M059J (cell line): ENCODE measurements at places on chromosomes 7 and 10. TPM values are rescaled to one million over a fixed set of nuclear protein-coding genes. Genes with fewer than 3 reads are reported as not detected.
A peak's percentile ranks its signal among the peaks of the same experiment; 100 is the strongest.

DNA sequence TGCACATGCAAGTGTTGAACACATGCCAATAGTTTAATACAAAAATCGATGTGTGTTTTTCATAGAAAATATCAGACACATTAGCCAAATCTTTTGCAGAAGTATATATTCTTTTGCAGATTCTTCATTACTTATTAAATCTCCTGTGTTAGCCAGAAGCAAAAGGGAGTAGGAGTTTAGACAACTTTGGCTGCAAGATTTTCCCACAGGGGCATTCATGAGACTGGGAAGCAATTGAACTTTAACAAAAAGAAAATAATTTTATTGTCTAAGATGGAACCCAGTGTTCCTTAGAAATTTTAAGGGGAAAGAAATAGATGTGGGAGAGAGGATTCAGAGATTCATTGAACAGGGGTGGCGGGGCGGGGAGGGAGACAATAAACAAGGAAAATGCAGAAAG is 1336.0 kb downstream of the GATA3 start:
- no peak for DNase-seq

GRCh38 chr7:6536262-6537260 is 14.7 kb downstream of the GRID2IP start:
- peak; percentile 20 for DNase-seq

DNA sequence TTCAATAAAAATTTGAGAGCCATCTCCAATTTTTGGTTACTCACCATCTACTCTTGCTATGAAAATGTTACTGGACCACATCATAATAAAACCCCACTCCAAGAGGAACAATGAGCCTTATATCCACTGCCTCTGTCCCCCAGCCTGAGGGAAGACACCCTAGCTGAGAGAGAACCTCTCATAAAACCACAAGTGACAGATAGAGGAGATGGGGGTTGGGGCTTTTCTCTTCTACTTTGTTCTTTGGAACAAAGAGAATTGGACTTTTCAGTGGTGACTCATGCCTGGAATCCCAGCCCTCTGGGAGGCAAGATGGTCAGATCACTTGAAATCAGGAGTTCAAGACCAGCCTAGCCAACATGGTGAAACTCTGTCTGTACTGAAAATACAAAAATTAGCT is 27.6 kb upstream of the TAS2R16 start:
- no peak for DNase-seq

- DNase-seq: no peak
Observed at GRCh38 chr10:108849688-108850087, 1073.6 kb downstream of the XPNPEP1 start.

GRCh38 chr10:3496138-3496537 is 288.9 kb downstream of the KLF6 start:
- DNase-seq: no peak

The NEUROG3 gene
- not detected in 2 replicates for total RNA-seq

The CFAP70 gene
- total RNA-seq: not detected in 2 replicates

DNA sequence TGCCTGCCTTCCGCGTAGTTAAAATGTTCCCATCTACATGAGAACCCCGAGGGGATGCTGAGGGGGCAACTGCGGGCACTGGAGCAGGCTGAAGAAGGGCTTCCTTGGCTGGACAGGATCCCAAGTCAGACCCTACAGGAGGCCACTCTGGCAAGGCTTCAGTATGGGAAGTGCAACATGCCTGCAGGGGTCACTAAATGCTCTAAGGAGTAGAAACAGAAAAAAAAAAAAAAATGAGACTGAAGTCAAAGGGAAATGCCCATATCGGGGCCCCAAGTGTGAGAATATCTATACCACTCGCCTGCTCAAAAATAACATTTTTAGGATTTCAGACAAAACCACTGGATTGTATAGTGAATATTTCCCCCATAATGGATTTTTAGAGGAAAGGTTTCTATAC is 33.5 kb downstream of the FAM204A start:
- no peak for DNase-seq

The CAMK1D gene
- 0.57 and 1.4 TPM in 2 replicates for total RNA-seq

The NFE2L3 gene
- total RNA-seq: 38.2 and 51.3 TPM in 2 replicates

The AGR2 gene
- not detected in 2 replicates for total RNA-seq
